ENCODE measurements at places on chromosomes 2 and 18.
A peak's percentile ranks its signal among the peaks of the same experiment; 100 is the strongest.

DNA sequence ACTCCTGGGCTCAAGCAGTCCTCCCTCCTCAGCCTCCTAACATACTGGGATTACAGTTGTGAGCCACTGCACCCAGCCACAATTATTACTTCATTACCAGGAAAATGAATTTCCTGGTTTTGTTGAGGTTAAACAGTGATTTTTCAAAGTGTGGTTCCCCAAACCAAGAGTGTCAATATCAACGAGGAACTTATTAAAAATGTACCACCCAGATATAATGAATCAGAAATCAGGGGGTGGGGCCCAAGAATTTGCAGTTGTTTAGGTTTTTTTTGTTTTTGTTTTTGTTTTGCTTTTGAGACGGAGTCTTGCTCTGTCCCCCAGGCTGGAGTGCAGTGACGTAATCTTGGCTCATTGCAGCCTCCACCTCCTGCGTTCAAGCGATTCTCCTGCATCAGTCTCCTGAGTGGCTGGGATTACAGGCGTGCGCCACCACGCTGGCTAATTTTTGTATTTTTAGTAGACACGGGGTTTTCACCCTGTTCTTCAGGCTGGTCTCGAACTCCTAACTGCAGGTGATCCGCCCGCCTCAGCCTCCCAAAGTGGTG, 94.1 kb downstream of the WDSUB1 start:
- H3K27ac ChIP-seq = no peak overlapping the region
- H3K36me3 ChIP-seq = no peaks in the 10 kb centered on the region
- H3K4me1 ChIP-seq = no peaks in the 10 kb centered on the region
- DNase-seq = no peak
- no peak overlapping the region for H3K4me3 ChIP-seq

GRCh38 chr2:71851094-71851750, 296.4 kb downstream of the CYP26B1 start:
- H3K4me1 ChIP-seq = no peaks in the 10 kb centered on the region
- no peak for DNase-seq
- no peaks in the 10 kb centered on the region for H3K27me3 ChIP-seq
- no peak overlapping the region for H3K27ac ChIP-seq
- no peak overlapping the region for H3K4me3 ChIP-seq
- no peaks in the 10 kb centered on the region for H3K36me3 ChIP-seq

DNA sequence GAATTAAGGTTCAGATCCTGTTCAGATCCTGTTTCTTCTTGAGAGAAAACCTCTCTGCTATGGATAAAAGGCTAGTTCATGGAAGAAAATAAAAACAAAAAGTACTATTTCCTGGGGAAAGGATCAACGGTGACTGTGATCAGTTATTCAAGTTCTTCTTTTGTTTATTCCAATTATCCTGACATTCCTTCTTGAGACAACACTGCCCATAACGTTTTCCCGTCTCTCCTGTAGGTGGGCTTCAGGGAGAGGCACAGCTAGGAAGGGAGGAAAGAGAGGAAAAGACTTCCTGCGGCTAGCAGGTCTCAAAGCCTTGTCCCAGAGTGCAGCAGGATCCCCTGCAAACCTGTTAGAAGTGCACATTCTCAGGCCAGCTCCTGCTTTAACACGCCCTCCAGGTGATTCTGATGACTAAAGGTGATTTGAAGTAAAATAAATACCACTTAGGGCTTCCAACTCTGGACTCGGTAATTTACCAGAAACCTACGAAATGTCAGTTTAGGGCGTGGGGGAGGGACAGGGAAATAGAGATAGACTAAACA, 4.5 kb upstream of the FHL2 start:
- H3K4me3 ChIP-seq = no peak overlapping the region
- no peaks in the 10 kb centered on the region for H3K4me1 ChIP-seq
- H3K36me3 ChIP-seq = no peaks in the 10 kb centered on the region
- H3K27ac ChIP-seq = no peak overlapping the region

DNA sequence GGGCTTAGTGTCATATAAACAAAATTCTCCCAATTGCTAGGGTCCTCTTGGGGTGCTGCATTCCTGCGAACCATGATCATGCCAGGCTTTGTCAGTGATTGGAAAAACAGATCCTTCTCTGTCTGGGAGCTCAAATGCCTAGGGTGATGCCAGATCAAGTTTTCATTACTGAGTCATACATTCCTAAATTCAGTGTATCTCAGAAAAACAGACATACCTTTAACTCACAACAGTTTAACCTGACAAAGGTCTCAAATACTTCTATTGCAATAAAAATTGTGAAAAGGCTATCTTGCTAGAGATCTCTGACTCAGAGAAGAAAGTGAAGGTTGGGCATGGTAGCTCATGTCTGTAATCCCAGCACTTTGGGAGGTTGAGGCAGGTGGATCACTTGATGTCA, 86.9 kb downstream of the SH3YL1 start:
- no peak overlapping the region for H3K27ac ChIP-seq
- H3K4me3 ChIP-seq = no peak overlapping the region
- H3K27me3 ChIP-seq = no peaks in the 10 kb centered on the region
- H3K4me1 ChIP-seq = no peaks in the 10 kb centered on the region

- H3K27ac ChIP-seq = no peak overlapping the region
- H3K4me3 ChIP-seq = no peak overlapping the region
- no peaks in the 10 kb centered on the region for H3K4me1 ChIP-seq
- DNase-seq = no peak
- no peaks in the 10 kb centered on the region for H3K27me3 ChIP-seq
Measured at GRCh38 chr2:164044622-164045021, 308.8 kb upstream of the FIGN start.

GRCh38 chr2:22355816-22356433, 1029.1 kb upstream of the KLHL29 start:
- no peaks in the 10 kb centered on the region for H3K36me3 ChIP-seq
- H3K4me1 ChIP-seq = peaks cover 6% of the 10 kb centered on the region
- H3K4me3 ChIP-seq = no peak overlapping the region
- no peaks in the 10 kb centered on the region for H3K27me3 ChIP-seq
- H3K27ac ChIP-seq = no peak overlapping the region

DNA sequence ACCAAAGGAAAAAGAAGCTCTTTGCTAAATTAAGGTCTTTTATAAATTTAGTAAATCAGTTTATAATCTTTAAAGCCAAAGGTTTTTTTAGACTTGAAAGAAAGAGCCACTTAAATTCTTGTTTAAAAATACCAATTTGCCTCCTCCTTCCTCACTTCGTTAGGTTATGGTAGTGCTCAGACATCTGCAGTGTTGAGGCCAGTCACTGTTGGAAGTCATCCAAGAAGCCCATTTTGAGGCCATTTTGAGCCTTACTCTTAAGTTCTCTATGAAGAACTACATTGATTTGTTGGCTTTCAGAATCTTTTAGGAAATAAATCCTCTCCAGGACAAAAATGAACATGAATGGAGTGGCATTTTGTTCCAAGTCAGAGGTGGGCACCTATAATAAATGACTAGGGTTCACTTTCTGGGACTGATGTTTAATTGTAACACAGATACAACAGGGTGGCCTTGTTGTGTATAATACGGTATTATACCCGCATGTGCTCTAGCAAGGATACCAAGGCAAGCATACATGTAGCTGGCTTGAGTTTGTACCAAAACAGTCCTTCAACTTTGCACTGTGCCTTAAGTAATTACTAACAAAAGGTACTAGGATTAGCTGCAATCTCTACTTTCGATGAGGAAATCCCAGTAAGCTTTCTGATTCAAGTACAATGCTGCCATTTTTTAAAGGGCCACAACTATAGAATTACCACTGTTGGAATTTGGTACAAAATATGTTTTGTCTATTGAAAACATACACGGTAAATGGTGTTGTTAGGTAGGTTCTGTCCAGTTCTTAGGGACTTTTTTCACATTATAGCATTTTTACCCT, 22.8 kb downstream of the SLC66A3 start:
- no peaks in the 10 kb centered on the region for H3K36me3 ChIP-seq
- no peak for DNase-seq
- no peaks in the 10 kb centered on the region for H3K4me1 ChIP-seq
- H3K27me3 ChIP-seq = no peaks in the 10 kb centered on the region

- H3K4me3 ChIP-seq = no peak overlapping the region
- H3K27ac ChIP-seq = no peak overlapping the region
- DNase-seq = no peak
- H3K4me1 ChIP-seq = no peaks in the 10 kb centered on the region
- H3K27me3 ChIP-seq = no peaks in the 10 kb centered on the region
- H3K36me3 ChIP-seq = no peaks in the 10 kb centered on the region
Measured at GRCh38 chr2:26580151-26580550, 61.0 kb downstream of the CIB4 start.

GRCh38 chr2:240424341-240425235, 10.9 kb upstream of the GPC1 start:
- DNase-seq = no peak
- no peaks in the 10 kb centered on the region for H3K4me1 ChIP-seq
- no peaks in the 10 kb centered on the region for H3K36me3 ChIP-seq
- no peak overlapping the region for H3K4me3 ChIP-seq

GRCh38 chr2:127853671-127854070, 4.3 kb downstream of the POLR2D start:
- peaks cover 3% of the 10 kb centered on the region for H3K36me3 ChIP-seq
- H3K4me3 ChIP-seq = no peak overlapping the region
- H3K27ac ChIP-seq = no peak overlapping the region
- H3K4me1 ChIP-seq = no peaks in the 10 kb centered on the region

DNA sequence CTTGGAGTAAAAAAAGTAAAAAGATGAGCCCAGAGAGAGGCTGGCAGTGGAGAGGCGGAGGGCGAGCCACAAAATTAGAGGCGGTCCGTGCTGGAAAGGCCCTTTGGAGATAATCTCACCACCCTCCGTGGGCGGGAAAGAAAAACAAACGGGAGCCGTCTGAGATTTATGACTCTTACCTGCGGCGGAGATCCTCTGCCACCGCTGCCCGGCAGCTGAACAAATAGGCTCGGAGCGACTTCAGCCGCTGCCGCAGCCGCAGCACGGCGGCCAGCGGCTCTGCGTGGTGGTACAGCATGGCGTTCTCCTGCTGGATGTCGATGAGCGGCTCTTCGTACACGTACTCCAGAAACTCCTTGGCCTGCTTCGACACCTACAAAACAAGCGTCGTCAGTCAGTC, 94.6 kb downstream of the PLEKHM3 start:
- H3K36me3 ChIP-seq = no peaks in the 10 kb centered on the region
- no peak overlapping the region for H3K4me3 ChIP-seq
- no peaks in the 10 kb centered on the region for H3K4me1 ChIP-seq
- no peak overlapping the region for H3K27ac ChIP-seq
- no peak for DNase-seq

GRCh38 chr2:187922846-187923245, 368.6 kb upstream of the TFPI start:
- no peak overlapping the region for H3K27ac ChIP-seq
- H3K27me3 ChIP-seq = no peaks in the 10 kb centered on the region
- H3K4me3 ChIP-seq = no peak overlapping the region
- no peaks in the 10 kb centered on the region for H3K4me1 ChIP-seq
- no peaks in the 10 kb centered on the region for H3K36me3 ChIP-seq

GRCh38 chr2:54522624-54523281, 66.6 kb downstream of the SPTBN1 start:
- H3K27ac ChIP-seq = no peak overlapping the region
- H3K4me1 ChIP-seq = peaks cover 3% of the 10 kb centered on the region
- H3K4me3 ChIP-seq = no peak overlapping the region
- no peaks in the 10 kb centered on the region for H3K36me3 ChIP-seq

GRCh38 chr18:12391487-12392165, 14.6 kb upstream of the AFG3L2 start:
- H3K27ac ChIP-seq = no peak overlapping the region
- no peaks in the 10 kb centered on the region for H3K27me3 ChIP-seq
- no peaks in the 10 kb centered on the region for H3K4me1 ChIP-seq
- peak; percentile 42 for DNase-seq

DNA sequence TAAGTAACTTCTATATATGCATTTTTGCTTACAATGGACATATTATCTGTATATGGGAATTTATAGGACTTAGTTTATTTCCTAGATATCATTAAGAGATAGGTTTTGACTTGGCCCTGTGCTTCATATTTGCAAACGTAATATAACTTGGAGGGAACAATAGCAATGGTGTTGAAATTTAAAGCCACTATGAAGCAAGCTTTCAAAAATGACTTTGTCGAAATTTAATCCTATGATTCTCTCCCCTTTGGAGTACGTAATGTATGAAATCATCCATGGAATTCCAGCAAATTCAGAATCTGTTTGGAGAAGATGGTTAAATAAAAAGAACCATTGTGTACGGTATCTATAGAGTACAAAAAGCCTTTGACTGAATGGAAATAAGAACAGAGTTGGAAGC, 486.3 kb downstream of the ARHGAP15 start:
- no peaks in the 10 kb centered on the region for H3K4me1 ChIP-seq
- no peaks in the 10 kb centered on the region for H3K27me3 ChIP-seq
- DNase-seq = no peak
- H3K36me3 ChIP-seq = no peaks in the 10 kb centered on the region
- no peak overlapping the region for H3K4me3 ChIP-seq
- H3K27ac ChIP-seq = no peak overlapping the region

GRCh38 chr2:171822525-171823322, 71.3 kb downstream of the SLC25A12 start:
- no peak for DNase-seq
- H3K27ac ChIP-seq = no peak overlapping the region
- H3K27me3 ChIP-seq = no peaks in the 10 kb centered on the region
- H3K4me3 ChIP-seq = no peak overlapping the region

- no peaks in the 10 kb centered on the region for H3K4me1 ChIP-seq
- no peaks in the 10 kb centered on the region for H3K36me3 ChIP-seq
- peak; percentile 10 for DNase-seq
- no peak overlapping the region for H3K27ac ChIP-seq
- H3K4me3 ChIP-seq = no peak overlapping the region
Measured at GRCh38 chr2:65630643-65631042, 198.2 kb upstream of the SPRED2 start.

DNA sequence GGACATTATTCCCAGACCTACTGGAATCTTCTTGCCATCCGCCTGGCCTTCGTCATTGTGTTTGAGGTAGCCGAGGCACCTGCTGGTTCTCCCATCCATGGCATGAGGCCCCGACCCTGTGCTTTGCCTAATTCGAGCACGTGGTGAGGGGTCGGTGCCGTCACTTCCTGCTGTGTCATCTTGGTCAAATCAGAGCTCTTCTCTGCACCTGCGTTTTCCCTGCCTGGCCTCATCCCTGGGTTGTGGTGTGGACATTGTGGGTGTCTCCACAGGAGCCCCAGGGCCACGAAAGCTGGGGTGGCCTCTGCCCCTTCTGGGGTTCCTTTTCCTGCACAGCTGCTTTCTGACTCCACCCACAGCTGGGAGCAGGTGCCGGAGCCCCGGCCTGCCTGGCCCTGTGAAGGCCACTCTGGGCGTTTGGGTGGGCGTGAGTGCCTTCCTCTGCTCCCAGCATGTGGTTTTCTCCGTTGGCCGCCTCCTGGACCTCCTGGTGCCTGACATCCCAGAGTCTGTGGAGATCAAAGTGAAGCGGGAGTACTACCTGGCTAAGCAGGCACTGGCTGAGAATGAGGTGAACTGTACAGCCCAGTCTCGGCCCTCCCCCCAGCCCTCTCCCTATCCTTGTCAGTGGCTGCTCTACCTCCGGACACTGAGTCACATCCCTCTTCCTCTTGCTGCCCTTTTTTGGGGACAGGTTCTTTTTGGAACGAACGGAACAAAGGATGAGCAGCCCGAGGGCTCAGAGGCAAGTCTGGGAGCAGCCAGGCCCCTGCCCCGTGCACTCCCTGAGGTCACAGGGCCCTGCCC, 34.9 kb downstream of the ANO7 start:
- H3K4me1 ChIP-seq = no peaks in the 10 kb centered on the region
- peaks cover 3% of the 10 kb centered on the region for H3K36me3 ChIP-seq
- H3K4me3 ChIP-seq = no peak overlapping the region
